ENCODE measurements at places on chromosomes 3 and 15.

DNA sequence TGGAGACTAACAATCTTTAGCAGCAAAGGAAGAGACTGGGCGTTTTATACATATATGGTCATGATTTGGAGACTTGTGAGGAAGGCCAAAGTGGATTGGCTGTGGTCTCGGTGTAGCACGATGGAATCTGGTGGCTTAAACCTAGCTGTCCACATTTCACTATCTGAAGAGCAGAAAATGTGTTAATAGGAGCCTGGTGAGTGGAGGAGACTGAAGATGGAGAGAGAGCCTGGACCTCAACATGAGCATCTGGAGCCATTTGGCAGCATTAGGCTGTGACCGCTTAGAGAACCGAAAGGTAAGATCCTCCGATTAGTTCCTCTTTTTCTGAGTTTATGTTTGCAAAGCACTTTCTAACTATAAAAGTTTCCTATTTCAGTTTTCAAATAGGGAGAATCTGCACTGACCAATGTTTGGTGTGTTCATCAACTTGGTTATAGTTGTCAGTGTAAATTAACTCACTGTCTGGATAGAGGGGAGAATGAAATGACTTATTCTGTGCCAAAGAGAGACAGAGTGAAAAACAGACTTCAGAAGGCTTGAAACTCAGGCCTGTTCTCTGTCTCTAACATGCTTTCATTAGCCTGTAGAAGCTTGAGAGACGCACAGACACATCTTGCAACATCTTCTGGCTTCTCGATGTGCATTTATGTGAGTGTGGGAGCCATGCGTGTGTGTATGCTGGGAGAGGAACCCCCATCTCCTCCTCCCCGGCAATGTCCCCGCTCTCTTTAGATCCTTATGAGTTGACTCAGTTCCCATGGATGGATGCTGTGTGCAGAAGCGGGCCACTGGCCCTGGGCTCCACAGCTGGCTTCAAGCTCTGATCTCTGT, 244.7 kb upstream of the TBL1XR1 start:
- DNase-seq = no peak
- no peaks in the 10 kb centered on the region for H3K27me3 ChIP-seq
- no peak overlapping the region for H3K4me3 ChIP-seq
- H3K4me1 ChIP-seq = no peaks in the 10 kb centered on the region
- no peaks in the 10 kb centered on the region for H3K36me3 ChIP-seq

GRCh38 chr15:50057196-50057595, 61.8 kb downstream of the ATP8B4 start:
- DNase-seq = no peak
- no peak overlapping the region for H3K4me3 ChIP-seq
- H3K27me3 ChIP-seq = no peaks in the 10 kb centered on the region
- no peaks in the 10 kb centered on the region for H3K36me3 ChIP-seq

- H3K4me1 ChIP-seq = no peaks in the 10 kb centered on the region
- no peak for DNase-seq
- no peaks in the 10 kb centered on the region for H3K36me3 ChIP-seq
- no peak overlapping the region for H3K27ac ChIP-seq
- peaks cover 20% of the 10 kb centered on the region for H3K27me3 ChIP-seq
- no peak overlapping the region for H3K4me3 ChIP-seq
Measured at GRCh38 chr15:62824111-62825015, 218.2 kb upstream of the TPM1 start.

GRCh38 chr15:48679952-48680351, 34.4 kb upstream of the FBN1 start:
- H3K27me3 ChIP-seq = no peaks in the 10 kb centered on the region
- no peak for DNase-seq
- no peaks in the 10 kb centered on the region for H3K4me1 ChIP-seq
- H3K36me3 ChIP-seq = peaks cover 1% of the 10 kb centered on the region

DNA sequence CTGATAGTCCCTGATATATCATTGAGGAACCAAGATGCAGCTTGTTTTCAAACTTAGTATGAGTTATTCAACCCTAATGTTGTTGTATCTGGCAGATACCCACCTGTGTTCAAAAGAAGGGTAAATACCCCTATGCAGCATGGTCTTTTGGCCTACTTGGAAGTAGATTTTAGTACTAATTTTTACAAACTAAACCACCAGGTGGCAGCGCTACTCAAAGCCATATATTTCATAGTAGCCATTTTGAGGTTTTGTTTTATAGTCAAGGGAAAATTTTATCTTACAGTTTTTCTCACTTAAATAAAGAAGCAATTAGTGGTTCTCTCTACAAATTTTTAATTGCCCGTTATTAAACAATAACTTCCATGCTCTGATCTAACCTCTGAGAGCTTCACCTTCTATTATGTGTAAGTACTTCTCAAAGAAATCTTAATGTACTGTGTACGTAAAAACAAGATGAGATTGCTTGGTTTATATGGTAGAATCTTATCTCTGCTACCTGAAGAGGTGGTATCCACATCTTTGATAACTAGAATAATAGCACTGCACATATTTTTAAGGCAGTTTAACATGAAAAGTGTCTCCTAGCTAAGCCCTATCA, 31.5 kb upstream of the MLF1 start:
- peaks cover 4% of the 10 kb centered on the region for H3K36me3 ChIP-seq
- no peaks in the 10 kb centered on the region for H3K27me3 ChIP-seq
- H3K4me1 ChIP-seq = no peaks in the 10 kb centered on the region
- H3K27ac ChIP-seq = no peak overlapping the region
- H3K4me3 ChIP-seq = no peak overlapping the region

- H3K27ac ChIP-seq = no peak overlapping the region
- DNase-seq = no peak
- no peaks in the 10 kb centered on the region for H3K27me3 ChIP-seq
- no peak overlapping the region for H3K4me3 ChIP-seq
Measured at GRCh38 chr3:47193871-47194859, 30.3 kb upstream of the SETD2 start.

DNA sequence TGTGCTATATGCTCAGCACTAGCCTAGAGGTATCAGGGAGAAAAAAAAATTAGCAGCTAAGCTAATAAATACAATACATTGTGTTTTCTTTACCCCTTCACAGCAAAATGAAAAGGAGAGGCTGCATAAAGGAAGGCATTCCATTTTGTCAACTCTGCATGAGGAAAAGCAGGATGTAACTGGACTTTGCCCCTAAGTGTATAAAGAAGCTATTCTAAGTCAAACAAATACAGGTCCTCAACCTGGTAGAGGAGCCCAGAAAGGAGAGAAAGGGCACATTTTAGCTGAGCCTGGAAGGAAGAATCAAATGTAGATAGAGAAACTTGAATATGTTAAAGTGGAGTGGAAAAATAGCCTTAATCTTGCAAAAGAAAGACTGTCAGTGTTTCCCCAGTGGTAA, 89.0 kb upstream of the SPRED1 start:
- no peak overlapping the region for H3K4me3 ChIP-seq
- no peaks in the 10 kb centered on the region for H3K36me3 ChIP-seq
- H3K27me3 ChIP-seq = no peaks in the 10 kb centered on the region
- no peak for DNase-seq
- H3K27ac ChIP-seq = no peak overlapping the region
- no peaks in the 10 kb centered on the region for H3K4me1 ChIP-seq

DNA sequence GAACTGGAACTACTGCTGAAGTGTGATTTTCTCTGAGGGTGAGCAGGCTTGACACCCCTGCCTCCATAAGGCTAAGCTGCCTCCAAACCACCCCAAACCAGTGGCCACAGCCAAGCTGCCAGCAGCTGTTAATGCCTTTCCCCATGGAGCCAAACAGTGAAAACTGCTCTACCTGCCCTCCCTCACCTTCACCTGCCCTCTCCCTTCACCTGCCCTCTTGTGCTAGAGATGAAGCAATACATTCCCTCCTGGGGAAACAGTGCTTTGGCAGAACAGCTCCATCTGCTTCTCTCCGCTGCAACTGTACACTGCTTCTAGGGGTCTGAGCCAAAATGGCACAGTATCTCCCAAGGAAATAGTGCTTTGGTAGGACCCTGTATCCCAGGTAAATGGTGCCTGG, 374.1 kb downstream of the FHIT start:
- H3K4me3 ChIP-seq = no peak overlapping the region
- no peaks in the 10 kb centered on the region for H3K27me3 ChIP-seq
- H3K4me1 ChIP-seq = no peaks in the 10 kb centered on the region
- peaks cover 2% of the 10 kb centered on the region for H3K36me3 ChIP-seq
- no peak for DNase-seq

DNA sequence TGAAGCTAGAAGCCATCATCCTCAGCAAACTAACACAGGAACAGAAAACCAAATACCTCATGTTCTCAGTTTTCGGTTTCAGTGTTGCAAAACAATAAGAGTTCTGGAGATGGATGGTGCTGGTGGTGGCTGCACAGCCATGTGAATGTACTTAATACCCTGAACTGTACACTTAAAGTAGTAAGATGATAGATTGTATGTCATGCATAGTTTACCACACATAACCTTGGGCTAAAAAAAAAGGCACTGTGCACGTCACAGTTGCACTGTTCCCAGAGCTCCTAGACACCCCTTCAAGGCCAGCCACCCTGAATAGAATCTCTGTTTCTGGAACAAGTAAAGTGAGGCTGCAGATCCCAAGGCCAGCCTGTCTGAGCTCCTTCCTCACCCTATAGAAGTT, 243.3 kb upstream of the IGF1R start:
- H3K27me3 ChIP-seq = no peaks in the 10 kb centered on the region
- H3K4me1 ChIP-seq = no peaks in the 10 kb centered on the region
- no peak overlapping the region for H3K27ac ChIP-seq
- DNase-seq = no peak
- H3K4me3 ChIP-seq = no peak overlapping the region
- no peaks in the 10 kb centered on the region for H3K36me3 ChIP-seq

DNA sequence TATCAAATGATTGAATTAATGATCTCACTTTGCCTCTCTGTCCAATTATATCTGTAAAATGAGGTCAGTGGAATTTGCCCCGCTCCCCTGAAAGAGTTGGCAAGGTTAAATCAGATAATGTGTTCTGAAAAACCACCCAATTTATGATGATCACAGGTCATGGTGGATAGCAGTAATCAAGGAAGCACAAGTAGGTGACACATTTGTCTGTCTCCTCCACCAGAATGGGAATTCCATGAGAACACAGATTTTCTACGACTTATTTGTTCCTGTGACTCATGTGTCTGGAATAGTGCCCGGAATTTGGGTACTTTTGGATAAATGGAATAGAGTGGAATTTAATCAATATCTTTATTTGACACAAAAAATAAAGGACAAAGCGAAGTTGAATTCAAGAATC, 220.9 kb upstream of the SUCLG2 start:
- no peak overlapping the region for H3K27ac ChIP-seq
- H3K36me3 ChIP-seq = no peaks in the 10 kb centered on the region
- H3K27me3 ChIP-seq = no peaks in the 10 kb centered on the region
- no peak overlapping the region for H3K4me3 ChIP-seq
